ENCODE measurements at places on chromosomes 6 and 20.

DNA sequence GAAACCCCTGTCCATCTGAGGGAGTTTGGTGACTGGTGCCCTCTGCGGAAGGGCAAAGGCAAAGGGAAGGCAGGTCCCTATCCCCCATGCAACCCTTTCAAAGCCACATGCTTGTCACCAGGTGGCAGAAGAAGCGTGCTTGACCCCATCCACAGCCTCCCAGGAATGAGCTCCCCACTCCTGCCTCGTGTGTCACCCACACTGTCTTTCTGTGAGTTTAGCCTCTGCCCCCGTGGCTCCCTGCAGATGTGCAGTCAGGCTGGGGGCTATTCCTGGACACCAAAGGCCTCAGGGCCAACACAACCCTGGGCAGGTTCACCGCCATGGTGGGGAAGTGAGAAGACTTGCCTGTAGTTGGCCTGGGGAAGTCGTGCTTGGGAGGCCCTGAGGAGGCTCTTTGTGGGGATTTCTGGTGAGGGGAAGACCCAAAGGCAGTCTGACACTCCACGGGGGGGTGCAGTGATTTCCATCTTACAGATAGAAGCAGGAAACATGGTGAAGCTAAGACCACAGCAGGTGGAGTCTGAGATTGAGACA lies 16.6 kb upstream of the PCMTD2 start:
- DNase-seq, result no peak

DNA sequence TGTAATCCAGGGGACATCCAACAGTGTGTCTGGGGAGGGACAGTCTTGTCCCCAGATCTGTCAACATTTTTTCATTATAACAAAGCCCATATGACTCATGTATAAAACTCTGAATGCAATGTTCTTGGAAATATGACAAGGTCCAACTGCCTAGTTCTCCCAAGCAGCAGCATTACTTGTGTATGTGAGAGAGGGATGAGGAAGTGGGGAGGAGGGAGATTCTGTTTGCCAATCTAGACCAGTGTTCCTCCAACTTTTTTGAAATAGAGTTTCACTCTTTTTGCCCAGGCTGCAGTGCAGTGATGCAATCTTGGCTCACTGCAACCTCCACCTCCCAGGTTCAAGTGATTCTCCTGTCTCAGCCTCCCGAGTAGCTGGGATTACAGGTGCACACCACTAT lies 394.8 kb downstream of the DHX35 start:
- no peak for DNase-seq

GRCh38 chr20:16541226-16541625 lies 32.0 kb downstream of the KIF16B start:
- no peak for DNase-seq

DNA sequence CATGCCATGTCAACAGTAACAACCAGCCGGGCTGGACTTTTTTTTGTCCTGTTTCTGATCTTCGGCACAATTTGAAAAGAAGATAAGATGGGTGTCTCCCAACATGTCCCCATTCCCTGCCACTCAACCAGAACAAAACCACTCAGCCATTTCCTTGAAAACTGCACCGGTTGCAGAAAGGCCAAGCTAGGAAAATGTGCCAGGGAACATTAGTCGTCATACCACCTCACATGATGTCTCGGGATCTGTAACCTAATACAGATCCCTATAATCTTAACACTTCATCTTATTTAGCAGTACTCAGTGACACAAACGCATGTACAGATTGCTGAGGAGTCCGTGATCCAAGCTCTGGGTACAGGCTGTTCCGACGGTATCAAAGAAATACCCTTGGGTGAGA lies 46.5 kb downstream of the ALDH8A1 start:
- DNase-seq, result no peak

DNA sequence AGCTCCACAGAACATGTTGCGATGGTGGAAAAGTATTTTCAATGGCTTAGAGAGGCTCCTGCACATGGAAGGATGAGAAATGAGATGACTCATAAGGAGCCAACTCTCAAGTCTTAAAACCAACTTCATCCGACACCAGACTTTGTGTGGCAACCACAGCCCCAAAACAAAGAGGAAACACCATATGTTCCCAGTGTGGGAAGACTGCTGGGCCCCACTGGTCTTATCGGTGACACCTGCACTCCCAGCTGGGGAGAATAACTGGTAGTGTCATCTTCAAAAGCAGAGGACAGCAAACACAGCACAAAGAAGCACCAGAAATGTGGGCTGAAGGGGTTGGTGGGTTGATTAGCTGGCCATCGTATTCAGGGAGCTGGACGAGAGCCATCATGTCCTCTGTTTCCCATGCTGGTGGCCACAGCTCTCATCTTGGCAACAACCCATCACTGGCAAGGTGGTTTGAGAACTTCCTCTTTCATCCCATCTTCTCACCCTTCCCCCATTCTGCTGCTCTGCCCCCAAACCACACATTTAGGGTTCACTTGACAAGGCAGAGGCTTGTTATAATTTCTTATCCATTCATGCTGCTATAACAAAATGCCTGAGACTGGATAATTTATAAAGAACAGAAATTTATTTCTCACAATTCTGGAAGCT lies 46.0 kb upstream of the TASP1 start:
- DNase-seq, result no peak
